Ovary (tissue), 10 donors: ENCODE measurements at places on chromosomes 16 and 17. TPM values are rescaled to one million over a fixed set of nuclear protein-coding genes. Genes with fewer than 3 reads are reported as not detected.

GRCh38 chr16:73845238-73846006 is 451.2 kb upstream of the PSMD7 start:
- no peak for DNase-seq

DNA sequence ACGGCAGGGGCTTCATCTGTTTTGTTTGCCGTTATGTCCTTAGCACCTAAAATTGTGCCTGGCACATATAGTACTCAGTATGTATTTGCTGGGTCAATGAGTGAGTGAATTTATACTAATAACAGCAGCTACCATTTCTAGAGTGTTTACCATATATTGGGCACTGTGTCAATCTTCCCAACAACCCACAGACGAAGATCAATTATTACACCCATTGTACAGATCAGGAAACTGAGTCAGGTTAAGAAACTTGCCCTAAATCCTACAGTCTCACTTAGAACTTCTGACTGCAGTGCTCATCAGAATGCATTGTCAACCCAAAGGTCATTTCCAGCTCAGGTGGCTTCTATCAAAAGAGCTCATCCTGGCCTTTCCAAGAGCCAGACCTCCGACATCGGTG is 44.5 kb upstream of the MEOX1 start:
- no peak for DNase-seq

- DNase-seq = no peak
These were observed 18.5 kb upstream of the GGA2 start for GRCh38 chr16:23528644-23529310.

GRCh38 chr17:51947160-51947735 is 211.3 kb downstream of the CA10 start:
- DNase-seq = no peak

DNA sequence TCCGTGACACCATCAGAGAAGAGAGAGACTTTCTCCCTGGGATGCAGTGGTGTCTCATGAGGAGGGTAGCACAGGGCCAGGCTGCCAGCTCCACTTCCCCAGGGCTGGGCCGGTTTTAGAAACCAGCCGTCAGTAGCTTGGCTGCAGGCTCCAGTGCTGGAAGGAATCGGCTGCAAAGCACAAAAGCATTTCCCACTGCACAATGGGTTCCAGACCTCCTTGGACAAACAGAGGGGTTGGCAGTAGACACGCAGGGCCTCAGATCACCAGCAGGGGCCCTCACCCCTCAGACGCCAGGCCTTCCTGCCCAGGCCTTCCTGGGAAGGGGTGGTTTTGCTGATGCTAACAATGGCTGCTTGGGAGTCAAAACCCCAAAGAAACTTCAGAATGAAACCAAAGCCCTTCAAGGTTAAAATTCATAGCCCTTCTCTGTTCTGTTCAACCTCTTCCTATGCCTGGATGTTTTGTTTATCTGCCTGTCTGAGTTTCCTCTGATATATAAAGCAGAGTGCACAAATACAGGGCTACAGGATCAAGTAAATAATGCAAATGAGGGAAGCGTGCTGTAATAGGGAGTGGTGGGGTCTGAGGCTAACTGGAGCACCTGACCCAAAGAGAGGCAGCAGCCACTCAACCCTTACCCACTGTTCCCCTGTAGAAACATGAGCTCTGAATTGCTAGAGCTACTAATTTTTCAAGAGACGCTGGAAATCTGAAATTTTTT is 26.2 kb downstream of the TEKT5 start:
- DNase-seq = no peak

DNA sequence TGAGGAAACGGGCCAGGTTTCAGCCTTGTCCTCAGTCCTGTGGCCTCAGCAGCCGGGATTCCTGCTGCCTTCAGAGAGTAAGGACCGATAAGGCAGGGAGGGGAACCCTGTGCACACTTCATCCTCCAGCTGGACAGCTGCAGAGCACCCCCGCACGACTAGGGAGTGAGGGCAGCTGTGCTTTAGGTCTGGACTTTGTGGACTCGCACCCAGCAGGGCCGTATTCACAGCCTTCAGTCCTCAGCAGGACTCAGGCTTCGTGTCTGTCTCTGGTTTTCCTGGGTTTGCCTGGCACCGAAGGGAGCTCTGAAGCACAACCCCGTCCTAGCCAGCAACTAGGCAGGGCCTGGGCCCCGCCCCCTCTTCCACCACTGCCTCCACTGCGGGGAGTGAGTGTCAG is 45.8 kb upstream of the CACNG5 start:
- DNase-seq = no peak

DNA sequence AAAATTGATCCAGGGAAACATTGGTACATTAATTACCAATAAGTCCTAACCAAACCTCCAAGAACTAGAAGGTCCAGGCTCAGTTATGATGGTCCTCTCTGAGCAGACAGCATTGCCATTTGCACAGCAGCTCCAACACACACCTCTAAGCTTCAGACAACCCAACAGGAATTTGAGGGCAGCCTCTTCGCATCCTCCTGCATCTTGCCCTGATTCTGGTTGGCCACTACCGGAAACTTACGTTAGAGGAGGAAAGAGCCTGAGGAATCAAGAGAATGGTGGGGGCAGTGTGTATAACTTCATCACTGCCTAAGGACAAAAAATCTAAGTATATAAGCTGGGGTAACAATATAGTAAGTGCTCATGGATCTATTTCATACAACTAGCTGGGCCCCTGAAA is 15.7 kb downstream of the FAM117A start:
- DNase-seq = no peak

GRCh38 chr17:62660629-62661118 is 33.2 kb downstream of the MRC2 start:
- DNase-seq = no peak

LITAF gene
- total RNA-seq = 169 TPM

TBC1D10B gene
- total RNA-seq = 38.0 TPM

GRCh38 chr16:22814711-22815105 is 746 bp downstream of the HS3ST2 start:
- no peak for DNase-seq

OXLD1 gene
- total RNA-seq = 20.5 TPM

ABCA3 gene
- total RNA-seq = 3.6 TPM

QPRT gene
- total RNA-seq = 31.8 TPM

DNA sequence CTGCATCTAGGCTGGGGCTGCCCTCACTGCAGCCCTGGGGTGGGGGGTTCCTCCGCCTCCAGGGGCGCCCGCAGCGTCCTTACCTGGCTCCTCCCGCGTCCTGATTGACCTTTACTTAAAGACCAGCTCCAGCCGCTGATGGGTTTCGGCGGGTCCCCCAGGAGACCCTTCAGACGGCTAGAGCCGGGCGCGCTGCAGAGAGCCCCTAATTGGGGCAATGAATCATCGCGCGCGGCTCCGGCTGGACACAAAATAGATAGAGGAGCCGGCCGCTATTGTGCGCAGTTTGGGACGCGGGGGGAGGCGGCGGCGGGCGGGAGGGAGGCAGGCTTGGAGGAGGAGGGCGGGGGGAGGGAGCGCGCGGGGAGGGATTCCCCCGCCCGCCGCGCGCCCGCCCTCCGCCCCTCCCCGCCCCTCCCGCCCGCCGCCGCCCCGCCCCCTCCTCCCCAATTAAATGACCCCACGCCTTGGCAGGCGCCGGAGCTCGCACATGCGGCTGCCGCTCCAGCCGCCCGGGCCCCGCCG is 56.5 kb upstream of the CIBAR2 start:
- peak; percentile 89 for DNase-seq

EFCAB13 gene
- total RNA-seq = 7.7 TPM

- peak; percentile 27 for DNase-seq
These were observed 646 bp downstream of the RABEP1 start for GRCh38 chr17:5282642-5283217.

DNA sequence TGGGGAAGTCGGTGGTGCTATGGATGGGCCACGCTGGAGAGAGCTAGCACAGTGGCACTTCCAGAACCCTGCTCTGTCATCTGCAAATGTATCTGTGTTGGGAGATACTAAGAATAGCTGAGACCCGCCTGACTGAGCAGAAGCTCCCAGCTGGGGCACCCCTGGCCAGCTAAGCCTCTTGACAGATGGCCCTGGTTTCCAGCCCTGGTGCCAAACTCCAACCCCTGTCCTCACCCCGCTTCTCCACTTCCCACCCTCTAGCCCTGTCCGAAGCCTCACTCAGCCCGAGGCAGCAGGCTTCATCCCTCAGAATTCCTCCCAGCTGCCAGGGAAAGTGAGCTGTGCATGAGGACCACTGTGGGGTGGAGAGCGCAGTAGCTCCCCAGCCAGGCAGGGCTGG is 124.4 kb downstream of the CCDC144A start:
- no peak for DNase-seq

DNA sequence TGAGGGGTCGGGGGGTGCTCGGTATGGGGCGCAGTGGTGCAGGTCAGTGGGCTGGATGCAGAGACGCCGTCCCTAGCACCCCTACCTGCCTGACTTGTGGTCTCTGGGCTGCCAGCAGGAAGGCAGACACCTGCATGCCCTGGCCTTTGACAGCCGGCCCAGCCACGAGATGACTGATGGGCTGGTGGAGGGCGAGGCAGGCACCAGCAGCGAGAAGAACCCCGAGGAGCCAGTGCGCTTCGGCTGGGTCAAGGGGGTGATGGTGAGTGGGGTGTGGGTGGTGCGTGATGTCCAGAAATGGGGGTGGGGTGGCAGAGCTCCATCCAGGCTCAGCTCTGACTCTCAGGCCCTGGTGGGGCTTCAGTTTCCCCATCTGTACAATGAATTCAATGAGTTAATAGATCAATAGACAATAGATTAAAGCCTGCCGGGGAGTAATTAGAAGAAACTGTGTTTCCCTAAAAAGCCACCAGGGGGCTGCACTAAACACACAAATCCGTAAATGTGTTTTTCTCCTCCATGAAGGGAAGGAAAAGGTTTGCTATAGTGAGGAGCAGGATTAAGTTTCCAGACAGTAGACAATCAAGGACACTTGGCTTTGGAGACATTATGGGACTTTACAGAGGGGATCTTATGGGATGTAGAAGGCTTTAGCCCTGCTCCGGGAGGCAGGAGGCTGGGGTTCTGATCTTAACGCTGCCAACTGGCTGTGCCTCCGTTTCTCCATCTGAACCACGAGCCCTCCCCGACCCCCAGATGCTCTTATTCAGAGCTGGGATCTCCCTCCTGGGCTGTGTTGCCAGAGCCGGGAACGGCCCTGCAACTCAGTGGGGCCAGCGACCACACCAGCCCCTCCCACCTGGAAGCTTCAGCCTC is 2.2 kb downstream of the SLC12A3 start:
- peak; percentile 40 for DNase-seq

SLC13A5 gene
- 1.4 TPM for total RNA-seq

PTGES3L gene
- total RNA-seq = not detected

GRCh38 chr17:21389394-21389793 is 13.2 kb downstream of the KCNJ12 start:
- no peak for DNase-seq

DNA sequence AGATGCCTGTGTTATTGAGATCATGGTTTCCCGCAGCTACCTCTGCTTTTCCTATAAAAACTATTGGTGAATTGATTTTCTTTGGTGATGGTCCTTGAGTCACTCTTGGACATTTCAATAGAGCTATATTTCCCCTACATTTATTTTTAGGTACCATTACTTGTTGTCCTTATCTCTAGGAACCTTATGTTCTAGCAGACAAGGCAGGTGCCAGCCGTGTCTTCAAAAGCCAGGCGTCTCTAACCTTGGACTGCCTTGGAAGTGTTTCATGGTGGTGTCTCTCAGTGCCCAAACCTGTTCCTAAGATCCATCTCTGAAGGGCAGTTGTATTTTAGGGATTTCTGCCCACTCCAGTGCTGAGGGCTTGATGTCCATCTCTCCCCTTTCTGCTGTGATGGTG is 77.4 kb upstream of the CLEC18A start:
- DNase-seq = no peak

DNA sequence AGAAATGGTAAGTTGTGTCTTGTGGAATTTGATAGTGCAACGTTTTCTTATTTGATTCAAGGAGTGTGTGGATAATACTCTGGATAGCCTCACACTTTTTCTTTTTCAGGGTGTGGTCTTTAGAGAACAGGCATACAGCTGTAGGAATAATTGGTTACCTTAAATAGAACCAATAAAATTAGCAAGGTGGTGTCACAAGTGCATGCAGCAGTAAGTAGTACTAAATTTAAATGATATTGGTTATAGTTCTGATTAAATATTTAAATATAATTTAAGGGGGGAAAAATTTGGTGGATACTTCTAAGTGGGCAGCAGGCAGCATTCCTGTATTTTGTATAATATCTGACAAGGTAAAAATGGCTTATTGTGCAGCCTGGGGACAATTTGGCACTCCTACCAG is 3.7 kb downstream of the HAPSTR1 start:
- DNase-seq = no peak

EVI2B gene
- total RNA-seq = 3.0 TPM

VAT1L gene
- total RNA-seq = 0.12 TPM

GRCh38 chr17:732067-732901 is at the start of gene TLCD3A:
TLCD3A (plus strand) TSS chr17:732596; CDS start chr17:732648, 52 bp downstream.
- peak; percentile 82 for DNase-seq

GRCh38 chr17:80960797-80961452 is 30.7 kb upstream of the CHMP6 start:
- peak; percentile 41 for DNase-seq

GRCh38 chr17:35895636-35896587 is 15.8 kb upstream of the CCL5 start:
- DNase-seq = no peak

DNA sequence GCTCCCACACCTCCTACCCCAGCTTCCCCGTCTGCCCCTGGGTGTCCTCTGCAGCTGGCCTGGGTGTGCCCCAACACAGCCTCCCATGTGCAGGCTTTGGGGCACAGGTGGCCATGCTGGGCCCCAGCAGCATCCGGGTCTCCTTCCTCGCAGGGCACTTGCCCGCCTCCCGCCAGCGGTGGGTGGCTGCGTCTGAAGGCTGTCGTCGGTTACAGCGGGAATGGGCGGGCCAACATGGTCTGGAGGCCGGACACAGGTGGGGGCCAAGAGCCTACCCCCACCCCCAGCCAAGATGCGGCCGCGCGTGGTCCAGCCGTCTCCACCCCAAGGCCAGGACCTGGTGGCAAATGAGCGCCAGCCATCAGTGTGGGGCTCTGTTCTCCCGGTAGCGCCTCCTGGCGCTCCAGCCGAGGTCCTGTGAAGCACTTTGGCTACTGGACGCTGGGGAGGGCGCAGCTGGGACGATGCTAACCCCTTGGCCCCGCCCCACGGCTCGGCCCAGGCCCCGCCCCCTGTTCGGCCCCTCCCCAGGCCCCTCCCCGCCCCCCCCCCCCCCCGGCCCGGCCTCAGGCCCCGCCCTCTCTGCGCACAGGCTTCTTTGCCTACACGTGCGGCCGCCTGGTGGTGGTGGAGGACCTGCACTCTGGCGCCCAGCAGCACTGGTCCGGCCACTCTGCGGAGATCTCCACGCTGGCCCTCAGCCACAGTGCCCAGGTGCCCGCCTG is 7.3 kb upstream of the RHOT2 start:
- DNase-seq = peak; percentile 91
